Mesendoderm (in vitro differentiated cells): ENCODE measurements at places on chromosomes 2 and 18.
A peak's percentile ranks its signal among the peaks of the same experiment; 100 is the strongest.

DNA sequence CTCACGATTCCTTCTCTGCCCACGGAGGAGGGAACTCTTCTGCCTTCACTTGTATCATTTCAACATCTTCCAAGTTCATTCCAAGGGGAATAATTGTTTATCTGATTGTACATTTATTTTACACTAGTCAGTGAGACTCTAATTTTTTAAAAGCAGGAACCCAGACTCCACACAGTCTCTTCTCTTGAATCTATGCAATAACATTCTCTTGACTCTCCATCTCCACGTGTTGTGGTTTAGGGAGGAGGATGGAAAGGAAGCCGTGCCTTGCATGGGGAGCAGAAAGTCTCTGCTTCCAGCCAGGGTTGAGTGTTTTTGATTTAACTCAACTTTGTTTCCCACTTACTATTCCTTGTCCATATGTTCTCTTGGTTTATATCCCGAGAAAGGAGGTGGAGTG is 131.1 kb upstream of the RIOK3 start:
- DNase-seq = no peak

- DNase-seq = no peak
Observed at GRCh38 chr2:36633470-36634092, 35.6 kb upstream of the FEZ2 start.

GRCh38 chr2:166032361-166032760 is 78.8 kb upstream of the TTC21B start:
- DNase-seq = no peak

DNA sequence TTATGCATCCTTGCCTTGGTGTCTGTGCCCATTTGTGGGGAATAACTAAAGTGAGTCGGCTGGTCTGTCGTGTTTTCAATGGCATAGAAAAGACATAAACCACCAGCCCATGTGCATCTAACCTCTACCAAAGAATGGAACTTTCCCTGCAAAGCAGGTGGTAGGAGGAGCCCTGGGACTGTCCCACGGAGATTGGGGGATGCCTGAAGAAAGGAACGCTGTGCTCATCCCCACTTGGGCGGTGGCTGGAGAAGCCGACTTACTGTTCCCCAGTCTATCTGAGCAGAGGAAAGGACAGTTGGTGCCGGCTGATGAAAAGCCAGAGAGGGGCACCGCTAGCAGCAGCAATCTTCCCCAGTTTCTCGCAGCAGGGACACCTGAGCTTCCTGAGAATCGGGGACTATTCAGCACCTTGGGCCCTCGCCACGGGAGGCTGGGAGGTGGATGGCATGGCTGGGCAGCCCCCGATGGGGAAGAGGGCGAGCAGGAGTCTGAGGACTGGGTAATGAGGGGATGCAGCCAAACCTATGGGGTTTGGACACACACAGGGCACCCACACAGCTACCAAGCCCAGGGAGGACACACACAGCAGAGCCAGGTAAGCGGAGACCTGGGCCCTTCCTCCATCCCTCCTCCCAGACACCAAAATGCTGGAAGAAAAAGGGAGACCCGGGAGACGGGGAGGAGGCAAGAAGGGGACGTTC is 53.7 kb upstream of the AGAP1 start:
- no peak for DNase-seq

DNA sequence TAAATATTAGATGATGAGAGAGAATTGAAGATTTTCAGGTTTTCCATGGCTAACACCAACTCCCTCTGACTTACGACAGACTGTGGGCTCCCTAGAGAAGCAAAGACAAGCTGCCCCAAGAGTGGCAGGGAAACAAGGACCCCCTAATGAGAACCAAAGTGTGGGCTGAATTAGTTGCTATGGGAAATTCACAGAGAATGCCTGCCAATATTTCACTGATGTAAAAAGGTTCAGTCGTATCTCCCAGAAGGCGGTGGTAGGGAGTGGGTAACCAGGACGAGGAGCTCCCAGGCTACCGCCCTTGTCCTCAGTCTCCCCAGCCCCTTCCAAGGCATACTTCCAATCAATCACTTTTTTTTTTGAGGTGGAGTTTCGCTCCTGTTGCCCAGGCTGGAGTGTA is 113.6 kb downstream of the LAMA1 start:
- DNase-seq = no peak

DNA sequence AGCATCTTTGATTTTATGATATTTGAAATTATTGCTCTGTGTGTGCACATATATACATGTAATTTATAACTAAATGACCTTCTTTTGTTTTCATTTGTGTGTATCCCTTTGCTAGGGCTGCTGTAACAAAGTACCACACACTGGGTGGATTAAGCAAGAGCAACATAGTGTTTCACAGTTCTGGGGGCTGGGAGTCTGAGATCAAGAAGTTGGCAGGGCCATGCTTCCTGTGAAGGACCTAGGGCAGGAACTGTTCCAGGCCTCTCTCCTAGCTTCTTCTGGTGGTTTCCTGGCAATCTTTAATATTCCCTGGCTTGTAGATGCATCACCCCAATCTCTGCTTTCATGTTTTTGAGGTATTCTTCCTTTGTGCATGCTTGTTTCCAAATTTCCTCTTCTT is 1043.9 kb downstream of the TSN start:
- DNase-seq = no peak

DNA sequence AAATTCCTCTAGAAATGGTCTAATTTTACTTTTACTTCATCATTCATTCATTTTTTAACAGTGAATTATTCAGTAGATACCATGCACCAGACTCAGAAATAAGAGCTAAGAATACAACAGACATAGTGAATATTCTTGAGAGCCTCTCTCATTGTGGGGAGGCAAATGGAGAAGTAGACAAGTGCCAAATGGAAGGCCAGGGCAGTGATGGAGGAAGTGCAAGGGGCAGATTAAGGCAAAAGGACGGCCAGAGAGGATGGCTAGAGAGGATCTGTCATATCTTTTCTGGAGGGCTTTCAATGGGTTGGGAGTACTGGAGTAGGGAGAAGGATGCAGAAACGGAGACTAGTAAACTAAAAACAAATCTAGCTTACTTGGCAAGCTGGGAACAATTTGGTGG is 19.0 kb upstream of the RMDN2 start:
- DNase-seq = no peak

- DNase-seq = peak; percentile 90
Observed at GRCh38 chr2:109128048-109128615, 873 bp upstream of the SH3RF3 start.

DNA sequence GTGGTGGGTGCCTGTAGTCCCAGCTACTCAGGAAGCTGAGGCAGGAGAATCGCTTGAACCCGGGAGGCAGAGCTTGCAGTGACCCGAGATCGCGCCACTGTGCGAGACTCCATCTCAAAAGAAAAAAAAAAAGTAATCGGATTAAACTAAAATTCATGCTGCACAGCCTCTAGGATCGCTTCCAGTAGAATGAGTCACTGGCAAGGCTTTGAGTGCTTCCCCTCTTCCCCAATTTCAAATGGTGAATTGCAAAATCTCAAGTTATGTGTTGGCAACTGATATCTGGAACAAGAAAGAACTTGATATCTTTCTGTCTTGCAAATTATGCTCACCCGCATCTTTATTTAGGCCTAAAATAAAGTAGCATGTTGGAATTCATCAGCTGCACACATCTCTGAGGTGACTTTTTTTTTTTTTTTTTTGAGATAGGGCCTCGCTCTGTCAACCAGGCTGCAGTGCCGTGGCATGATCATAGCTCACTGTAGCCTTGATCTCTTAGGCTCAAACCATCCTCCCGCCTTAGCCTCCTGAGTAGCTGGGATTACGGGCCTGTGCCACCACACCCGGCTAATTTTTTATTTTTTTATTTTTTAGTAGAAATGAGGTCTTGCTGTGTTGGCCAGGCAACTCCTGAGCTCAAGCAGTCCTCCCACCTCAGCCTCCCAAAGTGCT is 12.7 kb downstream of the TTC39C start:
- DNase-seq = no peak

GRCh38 chr2:207143215-207144172 is 22.3 kb downstream of the KLF7 start:
- DNase-seq = peak; percentile 68

DNA sequence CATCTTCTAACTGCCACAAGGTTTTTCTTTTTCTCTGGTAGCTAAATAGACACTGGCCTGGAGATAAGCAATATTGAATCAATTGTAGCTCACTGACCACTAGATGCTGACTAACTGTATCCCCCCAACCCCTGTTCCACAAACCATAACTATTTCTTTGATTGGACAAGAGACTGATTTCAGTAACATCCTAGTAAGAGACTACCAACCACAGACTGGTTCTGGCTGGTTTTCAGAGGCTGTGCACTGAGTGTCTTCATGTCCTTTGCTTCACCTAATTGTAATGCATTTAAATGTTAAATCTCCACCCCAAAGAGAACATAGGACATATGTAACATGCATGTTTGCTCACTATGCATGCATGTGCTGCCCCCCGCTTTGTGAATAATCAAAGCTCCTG is 3.2 kb upstream of the AAK1 start:
- DNase-seq = no peak

DNA sequence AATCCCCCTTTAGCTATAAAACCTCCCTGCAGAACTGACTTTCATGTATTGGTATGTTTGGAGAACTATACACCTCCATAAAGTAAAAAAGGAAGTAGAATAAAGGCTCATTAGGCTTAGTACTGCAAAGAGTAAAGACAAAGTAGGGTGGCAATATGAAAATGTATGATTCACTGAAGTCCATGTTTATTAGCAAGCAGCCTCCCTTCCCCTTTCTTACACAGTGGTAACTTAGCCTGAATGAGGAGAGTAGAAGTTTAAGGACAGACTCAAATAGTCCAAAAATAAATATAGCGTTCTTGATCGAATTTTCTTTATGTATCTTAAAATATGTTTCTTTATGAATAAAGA is 1.5 kb downstream of the ZNF804A start:
- no peak for DNase-seq

DNA sequence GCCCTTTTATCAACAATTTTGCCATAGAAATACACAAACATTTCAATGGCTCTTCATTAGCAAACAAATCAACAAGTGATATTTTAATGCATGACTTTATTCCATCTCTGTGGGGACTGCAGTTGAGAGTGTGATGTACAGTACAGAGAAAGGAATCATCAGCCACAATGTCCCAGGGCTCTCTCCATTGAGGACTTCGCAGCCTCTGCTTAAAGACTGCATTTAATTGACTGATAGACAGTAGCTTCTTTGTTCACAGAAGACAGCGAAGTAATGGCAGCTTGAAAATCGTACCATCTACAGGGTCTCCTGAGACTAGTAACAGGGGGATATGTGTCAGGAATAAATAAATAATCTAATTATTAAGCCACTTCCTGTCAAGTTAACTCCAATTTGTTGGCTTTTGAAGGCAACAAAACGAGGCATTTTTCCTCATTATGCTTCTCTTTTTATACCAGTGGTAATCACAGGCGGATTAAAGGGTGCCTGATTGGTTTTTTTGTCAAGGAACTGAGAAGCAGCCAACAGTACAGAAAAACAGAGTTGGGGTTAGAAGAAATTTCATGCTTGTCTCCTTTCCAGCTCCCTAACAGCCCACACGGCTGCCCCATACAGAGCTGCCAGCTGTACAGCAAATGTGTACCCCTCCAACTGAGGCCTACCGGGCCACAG is 164.3 kb downstream of the ZNF521 start:
- no peak for DNase-seq

GRCh38 chr2:225103737-225104141 is 61.5 kb upstream of the DOCK10 start:
- DNase-seq = no peak

DNA sequence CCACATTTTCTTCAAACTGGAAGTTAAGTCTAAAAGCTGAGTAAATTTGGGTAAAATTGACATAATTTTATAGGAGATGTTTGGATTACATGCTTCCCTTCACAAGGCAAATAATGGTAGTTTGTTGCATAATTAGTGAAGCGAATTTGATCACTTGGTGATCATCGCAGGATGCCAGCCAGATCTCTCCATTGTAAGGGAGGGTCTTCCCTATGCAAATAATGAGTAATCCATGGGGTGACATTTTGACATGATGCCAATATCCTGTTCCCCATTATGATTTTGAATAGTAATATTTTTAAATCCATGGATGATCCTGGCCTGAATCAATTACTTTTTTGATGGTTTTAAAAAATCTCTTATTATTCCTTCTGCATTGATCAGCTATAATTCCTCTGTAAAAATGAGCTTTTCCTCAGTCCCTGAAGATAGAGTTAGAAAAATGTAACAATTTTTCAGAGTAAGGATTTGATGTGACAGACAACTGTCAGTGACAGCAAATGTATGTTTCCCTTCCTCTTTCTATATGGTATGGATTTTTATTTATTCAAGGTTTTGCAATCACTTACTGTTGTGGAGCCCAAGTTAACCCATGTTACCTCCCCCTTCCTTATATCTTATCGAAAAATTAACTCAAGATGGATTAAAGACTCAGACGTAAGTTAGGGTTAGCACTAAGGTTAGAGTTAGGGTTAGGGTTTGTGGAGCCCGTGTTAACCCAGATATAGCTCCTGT is 21.4 kb downstream of the CCL20 start:
- no peak for DNase-seq

GRCh38 chr2:109382951-109383350 is 230.8 kb downstream of the SEPTIN10 start:
- DNase-seq = peak; percentile 34

DNA sequence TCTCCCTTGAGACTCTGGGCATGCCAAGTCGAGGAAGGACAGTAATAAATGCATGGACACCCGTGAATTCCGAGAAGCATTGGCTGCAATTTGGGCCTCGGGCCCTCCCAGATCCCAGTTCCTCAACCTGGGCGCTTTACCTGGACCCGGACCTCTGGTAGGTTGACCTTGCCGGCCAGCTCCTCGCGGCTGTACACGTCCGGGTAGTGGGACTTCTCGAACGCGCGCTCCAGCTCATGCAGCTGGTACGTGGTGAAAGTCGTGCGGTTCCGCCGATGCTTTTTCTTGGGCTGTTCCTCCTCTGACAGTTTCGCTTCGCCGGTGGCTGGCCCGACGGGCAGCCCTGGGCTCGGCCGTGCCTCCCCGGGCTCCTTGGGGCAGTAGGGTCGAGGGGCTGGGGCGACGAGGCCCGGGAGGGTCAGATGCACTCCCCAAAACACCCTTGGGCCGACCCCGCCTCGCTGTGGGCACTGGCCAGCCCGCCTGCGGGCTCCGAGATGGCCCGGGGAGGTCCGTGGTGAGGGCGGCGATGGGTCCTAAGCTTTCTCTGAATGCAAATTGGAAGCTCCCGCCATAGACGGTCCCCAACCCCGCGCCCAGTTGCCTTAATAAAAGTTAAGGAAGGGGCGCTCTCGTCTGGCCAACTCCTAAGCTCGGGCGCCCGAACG is 899 bp downstream of the RAX start:
- DNase-seq = no peak

GRCh38 chr2:1811258-1811970 is 67.1 kb upstream of the PXDN start:
- no peak for DNase-seq

- DNase-seq = no peak
Observed at GRCh38 chr2:100588071-100588786, 25.4 kb downstream of the PDCL3 start.

DNA sequence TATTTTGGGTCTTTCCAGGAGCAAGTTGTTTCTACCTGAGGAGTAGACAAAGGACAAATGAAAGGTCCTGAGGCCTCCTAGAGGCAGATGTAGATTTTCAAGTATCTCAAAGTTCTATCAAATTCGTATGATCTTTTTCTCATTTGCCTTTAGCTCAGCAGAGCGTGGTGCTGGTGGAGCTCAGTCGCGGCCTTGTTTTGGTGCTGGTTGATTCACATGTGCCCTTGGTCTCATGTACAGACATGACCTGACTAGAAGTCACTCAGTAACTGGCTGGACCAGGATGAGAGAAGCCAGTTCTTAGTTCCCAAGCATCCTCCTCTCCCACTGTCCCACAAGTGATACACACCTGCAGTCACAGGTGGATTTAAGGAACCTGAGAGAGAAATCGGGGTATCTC is 264.0 kb downstream of the PRKCE start:
- no peak for DNase-seq
